ENCODE measurements at places on chromosomes 3 and 15. TPM values are rescaled to one million over a fixed set of nuclear protein-coding genes. Genes with fewer than 3 reads are reported as not detected.

Gene CDCP1
- 0.34 TPM for polyA plus RNA-seq

Gene GABRA5
- polyA plus RNA-seq, result not detected

Gene DISP2
- 1.4 TPM for polyA plus RNA-seq

Gene THPO
- polyA plus RNA-seq, result 2.5 TPM

Gene SERPINI1
- polyA plus RNA-seq, result 7.6 TPM

Gene THAP10
- polyA plus RNA-seq, result 2.1 TPM

Gene MNS1
- 5.1 TPM for polyA plus RNA-seq

Gene ITGB5
- 29.7 TPM for polyA plus RNA-seq

Gene CPNE9
- not detected for polyA plus RNA-seq

Gene CSTA
- 0.80 TPM for polyA plus RNA-seq

Gene ERICH6
- polyA plus RNA-seq, result 0.23 TPM

Gene ARHGAP31
- 12.0 TPM for polyA plus RNA-seq

Gene CDHR4
- not detected for polyA plus RNA-seq

Gene XRN1
- 16.3 TPM for polyA plus RNA-seq

Gene NANOGP8
- polyA plus RNA-seq, result not detected

Gene CP
- 2.1 TPM for polyA plus RNA-seq

Gene USF3
- 19.3 TPM for polyA plus RNA-seq

Gene CCR8
- not detected for polyA plus RNA-seq

Gene LHFPL4
- polyA plus RNA-seq, result 0.04 TPM

Gene PAQR5
- polyA plus RNA-seq, result 0.72 TPM

Gene ANKRD63
- 0.40 TPM for polyA plus RNA-seq

Gene LRRC31
- polyA plus RNA-seq, result not detected

Gene CLDN16
- polyA plus RNA-seq, result not detected

Gene EPHB3
- 42.4 TPM for polyA plus RNA-seq

Gene TRH
- not detected for polyA plus RNA-seq

Gene DAPK2
- polyA plus RNA-seq, result 5.1 TPM

Gene IQGAP1
- 68.8 TPM for polyA plus RNA-seq

Gene IVD
- polyA plus RNA-seq, result 57.8 TPM

Gene FBLN2
- polyA plus RNA-seq, result 34.2 TPM

Gene AGBL1
- 11.7 TPM for polyA plus RNA-seq

Gene LRRC49
- 5.9 TPM for polyA plus RNA-seq

Gene PLS1
- polyA plus RNA-seq, result 0.79 TPM

Gene FETUB
- polyA plus RNA-seq, result not detected

Gene B3GNT5
- 6.8 TPM for polyA plus RNA-seq

Gene TMEM212
- polyA plus RNA-seq, result 0.15 TPM

Gene C2CD4A
- not detected for polyA plus RNA-seq

Gene ALDH1L1
- polyA plus RNA-seq, result 0.70 TPM

Gene PRR20G
- not detected for polyA plus RNA-seq

Gene GPR156
- polyA plus RNA-seq, result 2.7 TPM

Gene CYP8B1
- 0.05 TPM for polyA plus RNA-seq

Gene P3H2
- 63.2 TPM for polyA plus RNA-seq

Gene BTBD1
- 134 TPM for polyA plus RNA-seq

Gene PCSK6
- polyA plus RNA-seq, result 9.8 TPM

Gene HRG
- 0.18 TPM for polyA plus RNA-seq

Gene DAZL
- polyA plus RNA-seq, result not detected

Gene CMTM6
- polyA plus RNA-seq, result 19.8 TPM

Gene BTD
- 13.7 TPM for polyA plus RNA-seq

Gene PARP14
- polyA plus RNA-seq, result 10.5 TPM

Gene CELF6
- 2.1 TPM for polyA plus RNA-seq

Gene ZPLD1
- not detected for polyA plus RNA-seq

Gene SLCO2A1
- polyA plus RNA-seq, result 1.4 TPM

Gene BOC
- 55.3 TPM for polyA plus RNA-seq

Gene NOX5
- polyA plus RNA-seq, result 0.30 TPM

Gene PIF1
- polyA plus RNA-seq, result 8.6 TPM

Gene IGF1R
- polyA plus RNA-seq, result 18.3 TPM

Gene SMCO1
- 1.5 TPM for polyA plus RNA-seq

Gene SLC22A13
- polyA plus RNA-seq, result 0.18 TPM

Gene ACTC1
- 8,600 TPM for polyA plus RNA-seq

Gene MKRN2OS
- polyA plus RNA-seq, result 0.70 TPM

Gene CD200R1
- 1.7 TPM for polyA plus RNA-seq

Data from hindlimb muscle (tissue), 1 donor.